ENCODE measurements at places on chromosomes 11 and 22.

DNA sequence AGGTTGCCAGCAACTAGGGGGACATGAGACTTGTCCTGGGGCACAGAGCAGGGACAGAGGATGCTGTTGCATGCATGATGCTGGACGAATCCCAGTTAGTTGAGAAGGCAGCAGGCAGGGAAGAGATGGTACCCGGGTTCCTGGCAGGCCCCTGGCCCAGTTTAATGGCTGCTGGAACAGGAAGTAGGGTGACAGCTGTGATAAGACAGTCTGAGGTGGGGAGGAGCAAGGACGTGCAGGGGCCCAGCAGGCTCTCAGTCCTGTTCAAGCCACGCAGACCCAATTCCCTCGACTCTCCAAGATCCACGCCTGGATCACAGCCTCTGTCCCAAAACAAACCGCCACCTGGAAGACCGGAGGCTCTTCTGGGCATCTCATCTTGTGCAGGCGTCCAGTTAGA, 32.0 kb downstream of the LRRC10B start:
- DNase-seq, result no peak

DNA sequence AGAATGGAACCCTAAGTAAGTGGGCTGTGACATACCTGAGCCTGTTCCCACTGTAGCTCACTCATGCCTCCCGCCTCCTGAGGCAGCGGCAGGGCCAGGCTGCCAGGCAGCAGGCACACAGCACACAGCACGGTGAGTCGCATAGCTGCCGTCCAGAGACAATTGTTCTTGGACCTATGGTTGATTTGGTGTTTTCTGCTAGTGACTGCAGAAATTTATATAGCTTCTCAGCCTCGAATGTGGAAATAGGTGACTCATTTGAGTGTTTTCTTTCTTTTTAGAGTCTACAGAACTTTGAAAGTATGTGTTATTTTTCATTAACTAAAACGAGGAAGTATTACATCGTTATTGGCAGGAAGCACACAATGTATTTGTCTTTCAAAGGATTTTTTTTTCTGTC, at the start of gene MMP7:
Gene MMP7 (minus strand): TSS at position 190 of the 400 bp plus-strand sequence. CDS start 47 bp downstream, at position 143.
- peak; percentile 26 for DNase-seq

GRCh38 chr22:36922105-36922608, 8.7 kb downstream of the CSF2RB start:
- no peak for DNase-seq

- DNase-seq, result no peak
Measured at GRCh38 chr11:11758603-11759196, 83.1 kb upstream of the USP47 start.

- no peak for DNase-seq
Measured at GRCh38 chr11:48003926-48004325, 23.6 kb downstream of the PTPRJ start.

GRCh38 chr11:58919980-58920379, 19.3 kb upstream of the GLYATL1 start:
- no peak for DNase-seq

GRCh38 chr11:57153448-57153847, 28.3 kb upstream of the LRRC55 start:
- no peak for DNase-seq

DNA sequence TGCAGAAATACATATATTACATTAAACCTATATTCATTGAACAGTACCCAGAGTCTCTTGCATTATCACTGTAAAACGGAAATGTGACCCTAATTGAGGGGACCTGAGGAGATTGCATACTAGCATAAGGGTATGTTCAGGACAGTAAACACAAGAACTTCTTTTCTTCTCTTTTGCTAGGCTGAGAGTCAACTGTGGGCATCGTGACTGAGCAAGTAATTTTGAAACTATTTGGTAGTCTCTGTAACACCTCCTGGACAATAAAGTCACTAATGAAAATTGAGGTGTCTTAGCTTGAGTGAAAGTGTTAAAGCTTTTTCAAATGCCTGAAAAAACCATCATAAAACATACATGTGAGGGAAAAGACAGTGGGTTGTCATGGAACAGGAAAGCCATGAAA, 90.9 kb downstream of the PDHX start:
- no peak for DNase-seq

GRCh38 chr22:50327711-50328019, 853 bp upstream of the DENND6B start:
- DNase-seq, result no peak

DNA sequence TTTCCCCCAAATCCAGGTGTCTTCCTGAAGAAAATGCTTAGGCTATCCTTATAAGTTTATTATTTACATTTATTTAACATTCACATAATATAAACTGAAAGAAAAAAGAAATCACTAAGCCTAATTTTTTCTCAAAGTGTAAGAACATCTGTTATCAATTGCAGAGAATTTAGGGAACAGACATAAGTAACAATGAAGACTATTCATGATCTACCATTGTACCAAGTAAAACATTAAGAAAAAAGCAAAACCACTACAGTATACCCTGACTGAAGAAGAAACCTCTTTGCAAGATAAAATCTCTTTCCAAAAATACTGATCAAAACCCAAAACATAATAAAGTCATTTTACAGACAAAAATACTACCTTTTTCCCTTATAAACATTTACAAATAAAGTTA, 60.5 kb downstream of the NUP98 start:
- no peak for DNase-seq

GRCh38 chr11:114511079-114511478, 48.6 kb downstream of the NXPE1 start:
- no peak for DNase-seq

GRCh38 chr22:27983361-27983791, 64.3 kb upstream of the PITPNB start:
- no peak for DNase-seq

- DNase-seq, result no peak
Measured at GRCh38 chr11:110901441-110901840, 189.2 kb upstream of the ARHGAP20 start.

DNA sequence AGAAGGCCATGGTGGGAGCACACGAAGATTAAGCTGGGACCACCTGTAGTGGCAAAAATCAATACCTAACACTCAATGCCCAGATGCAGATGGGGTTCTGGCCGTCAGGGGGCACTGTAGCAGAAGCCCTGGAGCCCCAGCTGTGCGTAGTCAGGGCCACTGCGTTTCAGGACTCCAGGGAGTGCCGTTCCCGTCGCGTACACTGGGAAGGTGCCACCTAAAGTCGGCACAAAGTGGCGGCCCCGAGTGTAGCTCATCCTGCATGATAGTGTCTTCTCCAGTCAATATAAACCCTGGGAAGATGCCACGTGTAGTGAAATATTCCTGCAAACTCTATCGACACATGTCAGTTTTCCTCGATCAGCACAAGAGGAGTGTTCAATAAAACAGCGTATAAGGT, 123.8 kb upstream of the NTM start:
- peak; percentile 50 for DNase-seq

DNA sequence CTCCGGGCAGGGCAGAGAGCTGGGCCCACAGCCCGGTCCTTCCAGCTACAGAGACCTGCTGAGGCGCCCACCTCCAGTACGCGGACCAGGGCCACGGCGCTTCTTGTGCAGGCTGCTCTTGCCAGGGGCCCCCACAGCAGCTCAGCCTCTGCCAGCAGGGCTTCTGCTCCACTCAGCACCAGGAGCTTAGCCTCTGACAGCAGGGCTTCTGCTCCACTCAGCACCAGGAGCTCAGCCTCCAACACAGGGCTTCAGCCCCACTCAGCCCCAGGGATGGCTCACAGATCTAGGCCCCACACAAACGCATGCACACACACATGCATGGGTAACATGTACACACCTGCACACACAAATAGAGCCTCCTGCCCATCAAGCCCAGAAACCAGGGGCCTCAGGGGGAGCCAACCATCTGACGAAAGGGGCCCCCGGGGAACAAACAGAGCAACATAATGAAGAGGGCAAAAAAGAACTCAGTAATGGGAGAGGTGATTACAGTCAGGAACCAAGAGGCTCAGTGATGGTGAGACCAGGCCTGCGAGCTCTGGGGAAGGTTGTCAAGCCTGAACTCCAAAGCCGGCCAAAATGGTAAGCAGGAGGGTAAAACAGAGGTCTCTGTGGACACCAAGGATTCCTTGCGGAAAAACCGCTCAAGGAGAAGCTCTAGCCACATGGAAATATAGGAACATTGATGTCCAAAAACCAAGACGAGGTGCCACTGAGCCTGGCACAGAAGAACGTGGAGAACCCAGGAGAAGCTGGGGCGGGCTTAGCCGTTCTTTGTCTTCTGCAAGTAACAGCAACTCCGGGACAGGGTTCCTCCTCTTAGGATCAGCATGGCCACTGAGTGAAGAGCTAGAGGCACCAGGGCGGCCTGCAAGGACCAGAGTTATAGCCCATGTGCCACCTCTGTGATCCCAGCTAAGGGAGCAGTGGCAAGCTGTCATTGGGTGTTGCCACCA, 46.5 kb downstream of the GNB1L start:
- no peak for DNase-seq

- DNase-seq, result no peak
Measured at GRCh38 chr11:124643605-124644425, 21.2 kb downstream of the TBRG1 start.

DNA sequence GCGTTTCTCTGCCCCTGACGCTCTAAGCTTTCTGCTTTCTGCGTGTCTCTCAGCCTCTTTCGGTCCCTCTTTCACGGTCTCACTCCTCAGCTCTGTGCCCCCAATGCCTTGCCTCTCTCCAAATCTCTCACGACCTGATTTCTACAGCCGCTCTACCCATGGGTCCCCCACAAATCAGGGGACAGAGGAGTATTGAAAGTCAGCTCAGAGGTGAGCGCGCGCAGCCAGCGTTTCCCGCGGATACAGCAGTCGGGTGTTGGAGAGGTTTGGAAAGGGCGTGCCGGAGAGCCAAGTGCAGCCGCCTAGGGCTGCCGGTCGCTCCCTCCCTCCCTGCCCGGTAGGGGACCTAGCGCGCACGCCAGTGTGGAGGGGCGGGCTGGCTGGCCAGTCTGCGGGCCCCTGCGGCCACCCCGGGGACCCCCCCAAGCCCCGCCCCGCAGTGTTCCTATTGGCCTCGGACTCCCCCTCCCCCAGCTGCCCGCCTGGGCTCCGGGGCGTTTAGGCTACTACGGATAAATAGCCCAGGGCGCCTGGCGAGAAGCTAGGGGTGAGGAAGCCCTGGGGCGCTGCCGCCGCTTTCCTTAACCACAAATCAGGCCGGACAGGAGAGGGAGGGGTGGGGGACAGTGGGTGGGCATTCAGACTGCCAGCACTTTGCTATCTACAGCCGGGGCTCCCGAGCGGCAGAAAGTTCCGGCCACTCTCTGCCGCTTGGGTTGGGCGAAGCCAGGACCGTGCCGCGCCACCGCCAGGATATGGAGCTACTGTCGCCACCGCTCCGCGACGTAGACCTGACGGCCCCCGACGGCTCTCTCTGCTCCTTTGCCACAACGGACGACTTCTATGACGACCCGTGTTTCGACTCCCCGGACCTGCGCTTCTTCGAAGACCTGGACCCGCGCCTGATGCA, at the start of gene MYOD1:
Gene MYOD1 (plus strand): TSS at position 544 of the 910 bp plus-strand sequence. CDS start 212 bp downstream, at position 756.
- DNase-seq, result no peak

DNA sequence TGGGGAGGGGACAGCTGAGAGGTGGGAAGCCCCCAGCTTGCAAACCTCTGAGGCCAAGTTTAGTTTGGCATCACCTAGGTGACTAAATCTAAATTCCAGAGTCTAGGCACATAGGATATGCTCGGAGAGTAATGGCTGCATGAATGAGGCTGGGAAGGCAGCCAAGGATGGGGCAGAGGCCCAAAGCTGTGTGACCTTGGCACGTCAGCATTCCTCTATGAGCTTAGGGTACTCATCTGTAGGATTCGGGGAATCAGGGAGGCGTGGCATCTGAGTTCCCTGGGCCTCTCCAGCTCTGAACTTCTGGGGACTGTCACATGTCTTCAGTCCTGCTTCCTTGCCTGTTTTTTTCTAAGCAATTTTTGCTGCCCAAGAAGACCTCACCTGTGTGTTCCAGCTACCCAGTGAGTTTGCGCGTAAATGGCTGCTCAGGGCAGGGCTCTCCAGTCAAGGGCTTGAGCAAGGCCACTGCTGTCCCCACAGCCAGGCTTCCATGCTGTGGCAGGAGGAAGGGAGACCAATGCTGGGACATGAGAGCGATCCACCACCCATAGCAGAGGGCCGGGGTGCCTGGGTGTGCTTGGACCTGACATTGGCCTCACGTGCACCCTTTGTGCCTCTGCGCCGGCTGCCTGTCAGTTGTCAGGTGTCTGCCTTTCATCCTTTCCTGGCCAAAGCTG, 13.9 kb downstream of the DAGLA start:
- DNase-seq, result peak; percentile 63

GRCh38 chr22:45896964-45897538, 79.9 kb downstream of the WNT7B start:
- DNase-seq, result no peak

DNA sequence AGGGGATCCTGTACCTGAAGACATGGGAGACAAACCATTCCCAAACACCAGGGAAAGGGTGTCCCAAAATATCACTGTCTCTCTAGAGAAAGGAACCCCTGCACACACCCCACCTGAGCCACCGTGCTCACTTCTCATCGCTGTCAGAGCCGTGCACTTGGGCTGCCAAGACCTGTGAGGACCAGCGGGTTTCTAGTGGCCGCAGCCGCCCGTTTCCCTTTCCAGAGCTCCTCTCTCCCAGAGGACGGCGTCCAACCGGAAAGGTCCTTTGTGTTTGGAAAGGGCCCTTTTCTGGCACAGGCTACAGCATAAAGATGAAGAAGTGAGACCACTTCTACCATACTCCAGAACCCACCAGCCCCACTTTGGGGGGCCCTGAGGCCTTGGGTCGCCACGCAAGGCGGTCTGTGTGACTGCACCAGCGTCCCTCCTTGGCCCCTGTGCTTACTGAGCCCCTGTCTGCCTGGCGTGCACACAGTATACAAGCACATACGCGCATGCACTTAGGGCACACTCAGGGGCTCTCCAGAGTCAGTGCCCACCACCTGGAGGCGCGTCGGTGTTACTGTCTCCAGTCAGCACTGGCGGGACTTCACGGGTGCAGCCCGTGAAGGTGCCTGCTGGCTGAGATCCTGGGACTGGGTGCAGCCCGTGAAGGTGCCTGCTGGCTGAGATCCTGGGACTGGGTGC, 381.8 kb downstream of the TBC1D22A start:
- DNase-seq, result peak; percentile 71

DNA sequence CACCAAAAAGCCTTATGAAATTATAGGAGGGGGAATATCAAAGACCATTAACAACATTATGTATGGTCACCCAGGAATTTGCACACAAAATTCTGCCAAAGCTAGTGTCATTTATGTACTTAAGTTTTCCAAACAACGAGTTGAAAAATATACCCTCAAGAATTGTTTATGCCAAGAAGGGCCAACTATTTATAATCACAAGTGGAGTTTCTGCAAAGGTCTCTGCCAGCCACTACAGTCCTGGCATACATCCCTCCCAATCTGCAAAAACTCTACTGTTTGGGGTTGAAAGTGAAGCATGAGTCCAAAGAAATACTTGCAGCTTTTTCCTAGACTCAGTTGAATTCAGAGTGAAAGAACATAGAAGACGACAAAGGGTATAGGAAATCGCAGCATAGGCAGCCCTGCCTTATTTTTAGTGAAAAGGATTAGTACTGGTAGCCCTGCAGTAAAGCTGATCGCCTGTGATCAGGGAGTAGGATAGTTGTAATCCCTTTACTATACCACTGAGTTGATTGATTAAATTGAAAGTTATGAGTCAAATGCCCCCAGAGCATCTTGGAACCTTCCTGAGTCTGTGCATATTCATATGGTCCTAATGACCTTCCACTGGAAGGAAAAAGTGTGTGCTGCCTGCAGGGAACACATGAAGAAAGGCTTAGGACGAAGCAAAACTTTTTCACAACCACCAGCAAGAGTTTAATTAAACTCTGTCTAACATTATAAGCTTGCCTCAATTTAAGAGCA, 144.0 kb downstream of the SPON1 start:
- no peak for DNase-seq

GRCh38 chr11:15815246-15816195, 540.8 kb downstream of the SOX6 start:
- no peak for DNase-seq
